Activated naive CD8-positive, alpha-beta T cell treated with anti-CD3 and anti-CD28 coated beads, Interleukin-2, amount 10 ng/mL, durations not matched to agents 7 days and 5 days (primary cell): ENCODE measurements at places on chromosomes 11 and 22. TPM values are rescaled to one million over a fixed set of nuclear protein-coding genes. Genes with fewer than 3 reads are reported as not detected.

FGF4 gene
- total RNA-seq: not detected

GAB4 gene
- total RNA-seq: not detected

RAB36 gene
- total RNA-seq: 1.3 TPM

DKK3 gene
- total RNA-seq: 12.0 TPM

DNA sequence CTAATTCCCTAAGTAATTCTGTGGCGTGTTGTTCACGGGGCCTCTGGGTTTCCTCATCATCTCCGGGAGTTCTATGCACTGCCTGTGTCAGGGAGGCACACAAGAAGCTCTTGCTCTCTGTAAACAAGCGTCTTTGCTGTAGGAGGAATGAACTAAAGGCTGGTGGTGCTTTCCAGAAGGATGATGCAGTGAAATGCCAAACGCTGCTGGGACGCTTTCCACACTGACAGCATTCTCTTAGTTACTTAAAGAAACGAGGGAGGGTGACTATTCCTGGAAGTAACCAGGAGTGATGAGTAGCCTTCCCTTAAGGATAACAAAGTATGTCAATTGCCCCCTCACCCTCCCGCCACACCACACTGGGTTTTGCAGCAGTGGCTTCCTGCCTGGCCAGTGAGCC, 38.5 kb upstream of the NUP50 start:
- DNase-seq: no peak

- DNase-seq: no peak
Measured at GRCh38 chr11:67506426-67507051, 1.4 kb upstream of the PITPNM1 start.

DNA sequence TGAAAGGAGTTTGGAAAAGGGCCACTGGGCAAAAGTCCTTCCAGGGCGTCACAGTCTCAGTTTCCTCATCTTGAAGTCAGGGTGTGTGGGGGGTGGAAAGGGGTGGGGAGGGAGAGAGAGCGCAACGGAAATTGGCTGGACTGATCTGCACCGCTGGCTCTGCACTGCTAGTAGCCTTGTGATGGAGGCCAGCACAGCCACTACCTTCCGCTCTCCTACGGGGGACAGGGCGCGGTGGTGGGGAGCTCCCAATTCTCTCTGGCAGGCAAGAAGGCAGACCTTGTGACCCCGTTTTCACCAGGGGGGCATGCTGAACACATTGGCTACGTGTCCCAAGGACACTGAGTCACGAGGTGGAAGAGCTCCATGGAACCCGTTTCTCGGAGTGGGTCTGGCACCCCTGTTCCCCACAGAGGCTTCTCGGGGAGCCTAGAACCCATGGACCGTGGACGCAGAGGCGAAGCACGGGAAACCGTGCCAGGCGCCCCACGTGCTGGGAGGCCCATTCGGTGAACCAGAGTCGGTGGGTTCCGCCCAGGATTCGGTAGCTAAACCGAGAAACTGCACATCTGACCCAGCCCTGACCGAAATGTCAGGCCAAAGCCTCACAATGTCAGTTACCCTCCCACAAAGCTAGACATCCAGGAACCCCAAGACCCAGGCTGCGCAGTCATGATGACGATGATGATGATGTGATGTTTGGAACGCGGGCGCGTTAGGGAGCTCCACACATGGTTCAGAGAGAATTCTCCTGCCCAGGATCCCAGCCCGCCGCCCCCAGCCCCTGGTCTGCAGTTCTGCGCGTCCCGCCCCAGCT, 28.3 kb upstream of the WNT11 start:
- DNase-seq: peak; percentile 67

DNA sequence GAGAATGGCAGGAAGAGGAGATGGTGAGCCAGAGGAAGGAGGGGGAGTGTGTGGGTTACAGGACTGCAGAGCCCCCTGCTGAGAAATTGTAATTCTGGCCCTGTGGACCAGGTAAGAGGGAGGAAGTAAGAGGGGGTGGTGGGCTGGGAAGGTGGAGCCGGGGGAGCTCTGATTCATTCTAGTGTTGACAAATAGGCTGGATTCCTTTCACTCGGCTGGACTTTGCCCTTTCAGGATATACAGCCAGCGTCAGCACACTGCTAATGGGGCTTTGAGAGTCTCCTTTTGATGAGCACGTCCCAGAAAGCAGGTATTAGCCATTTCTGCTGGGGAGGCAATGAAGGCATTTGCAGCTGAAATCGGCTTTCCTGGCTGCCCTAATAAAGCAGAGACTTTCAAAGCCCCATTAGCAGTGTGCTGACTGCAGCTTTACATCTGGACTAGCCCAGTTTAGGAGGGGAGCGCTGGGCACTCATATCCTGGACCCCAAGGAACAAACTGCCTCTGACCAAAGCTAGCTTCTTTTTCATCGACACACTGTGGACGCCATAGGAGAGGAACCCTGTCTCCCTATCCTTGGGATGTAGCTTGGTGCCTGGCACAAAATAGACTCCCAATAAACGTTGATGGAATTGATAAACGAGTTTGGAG, 44.8 kb upstream of the CADM1 start:
- no peak for DNase-seq

DNA sequence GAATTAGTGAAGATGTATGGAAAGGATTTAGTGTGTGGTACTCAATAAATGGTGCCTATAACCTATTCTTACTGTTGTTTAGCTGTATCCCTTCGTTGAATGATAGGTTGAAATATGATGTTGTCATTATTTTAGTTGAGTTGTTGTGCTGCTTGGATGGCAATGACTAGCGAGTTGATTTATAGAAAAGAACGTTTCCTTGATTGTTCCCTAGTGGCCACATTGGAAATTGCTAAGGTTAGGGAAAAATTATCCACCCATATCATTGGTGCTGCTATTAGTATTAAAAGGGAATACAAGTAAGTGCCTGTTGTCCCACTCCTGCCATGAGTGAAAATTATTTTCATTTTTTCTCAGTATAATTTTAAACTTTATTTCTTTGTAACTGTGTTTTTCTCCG, 14.5 kb downstream of the EMSY start:
- no peak for DNase-seq

GRCh38 chr22:48267681-48268080, 1505.2 kb downstream of the TBC1D22A start:
- no peak for DNase-seq

DNA sequence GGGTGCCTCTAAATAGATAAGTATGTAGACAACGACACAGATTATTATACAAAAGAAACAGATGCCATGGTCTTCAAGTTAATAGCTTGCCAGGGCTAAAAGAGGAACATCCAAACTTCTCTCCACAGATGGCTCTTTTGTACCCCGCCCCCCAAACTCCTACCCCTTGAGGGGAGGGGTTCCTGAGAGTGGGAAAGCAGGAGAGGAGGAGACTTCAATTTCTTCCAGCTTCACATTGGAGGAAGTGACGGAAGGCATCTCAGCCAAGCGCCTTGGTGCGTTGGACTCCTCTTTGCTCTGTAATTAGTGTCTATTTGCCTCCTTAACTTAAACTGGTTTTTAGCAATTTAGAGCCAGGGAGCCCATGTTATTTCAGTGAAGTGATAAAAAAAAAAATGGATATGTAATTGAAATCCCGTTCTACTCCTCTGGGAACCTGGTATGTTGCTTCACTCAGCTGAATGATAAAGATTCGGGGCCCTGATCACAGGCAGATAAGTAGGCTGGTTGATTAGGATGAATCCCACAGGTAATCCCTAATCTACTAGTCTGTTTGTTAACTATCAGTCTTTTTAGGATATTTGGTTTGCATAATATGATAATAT, 580.9 kb upstream of the CADM1 start:
- DNase-seq: no peak
